ENCODE measurements at places on chromosomes 2 and 18. TPM values are rescaled to one million over a fixed set of nuclear protein-coding genes. Genes with fewer than 3 reads are reported as not detected.

DNA sequence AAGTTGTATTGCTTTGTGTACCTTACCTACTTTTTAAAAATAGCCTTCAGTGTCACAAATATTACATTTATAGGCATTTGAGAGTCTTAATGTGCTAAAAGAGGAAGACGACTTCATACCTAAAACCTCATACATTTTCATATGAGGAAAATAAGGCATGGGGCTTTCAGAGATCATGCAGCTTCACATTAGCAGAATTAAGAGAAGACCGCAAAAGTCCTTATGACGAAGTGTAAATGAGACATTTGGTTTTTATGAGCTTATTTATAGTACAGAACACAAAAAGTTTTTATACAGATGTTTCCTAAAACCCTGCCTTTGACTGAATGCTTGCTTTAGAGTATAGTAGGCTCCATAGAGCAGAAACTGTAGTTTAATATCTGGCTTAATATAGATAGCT is 10.1 kb upstream of the CCDC138 start:
- DNase-seq, result no peak

DNA sequence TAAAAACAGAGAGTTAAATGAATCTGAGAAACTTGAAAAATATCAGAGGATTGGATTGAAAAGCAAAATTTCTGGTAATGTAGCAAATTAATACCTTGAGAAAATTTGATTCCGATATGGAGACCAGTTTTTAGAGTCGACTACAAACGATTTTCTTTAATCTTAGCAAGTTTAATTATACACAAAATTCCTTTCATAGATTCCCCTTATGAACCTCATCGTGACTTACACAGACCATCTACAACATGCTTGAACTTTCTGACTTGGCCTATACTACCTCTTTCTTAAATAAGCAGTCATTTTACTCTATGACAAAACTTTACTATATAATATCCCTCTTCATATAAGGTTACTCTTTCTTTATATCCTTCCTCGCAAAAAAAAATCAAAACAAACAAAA is 769.6 kb upstream of the CRIM1 start:
- DNase-seq, result no peak

DNA sequence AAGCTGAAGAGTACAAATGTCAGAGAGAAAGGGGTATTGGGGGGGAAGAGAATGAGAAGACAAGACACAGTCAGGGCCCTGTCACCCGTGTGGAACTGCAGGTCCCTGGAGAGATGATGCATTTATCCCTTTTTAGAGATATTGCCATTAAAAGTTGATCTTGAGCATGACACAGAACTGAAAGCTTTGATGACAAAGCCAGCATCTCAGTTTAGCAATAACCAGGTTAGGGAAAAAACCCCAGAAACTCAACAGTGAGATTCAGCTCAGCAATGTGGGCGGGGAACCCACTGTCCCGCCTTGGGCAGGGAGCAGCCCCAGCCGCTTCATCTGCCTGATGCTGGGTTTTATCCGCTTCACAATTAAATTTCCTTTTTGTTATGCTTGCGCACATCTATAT is 181.1 kb downstream of the NEDD4L start:
- DNase-seq, result no peak

DNA sequence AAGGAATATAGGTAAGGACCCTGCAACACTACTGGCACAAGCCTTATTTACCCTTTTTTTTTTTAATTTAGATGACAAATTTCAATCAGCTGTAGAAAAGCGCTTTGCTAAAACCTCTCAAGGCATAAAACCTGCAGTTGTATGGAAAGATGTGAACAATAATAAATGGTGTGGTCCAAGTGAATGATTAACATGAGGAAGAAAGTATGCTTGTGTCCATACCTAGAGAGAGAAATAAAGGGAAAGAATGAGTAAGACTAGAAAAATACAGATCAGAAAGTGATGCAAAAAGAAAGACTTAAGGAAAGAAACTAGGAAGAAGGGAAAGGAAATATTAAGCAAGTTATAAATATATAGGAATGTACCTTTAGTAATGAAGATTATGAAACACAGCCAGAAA is 119.2 kb upstream of the SCN7A start:
- DNase-seq, result no peak

DNA sequence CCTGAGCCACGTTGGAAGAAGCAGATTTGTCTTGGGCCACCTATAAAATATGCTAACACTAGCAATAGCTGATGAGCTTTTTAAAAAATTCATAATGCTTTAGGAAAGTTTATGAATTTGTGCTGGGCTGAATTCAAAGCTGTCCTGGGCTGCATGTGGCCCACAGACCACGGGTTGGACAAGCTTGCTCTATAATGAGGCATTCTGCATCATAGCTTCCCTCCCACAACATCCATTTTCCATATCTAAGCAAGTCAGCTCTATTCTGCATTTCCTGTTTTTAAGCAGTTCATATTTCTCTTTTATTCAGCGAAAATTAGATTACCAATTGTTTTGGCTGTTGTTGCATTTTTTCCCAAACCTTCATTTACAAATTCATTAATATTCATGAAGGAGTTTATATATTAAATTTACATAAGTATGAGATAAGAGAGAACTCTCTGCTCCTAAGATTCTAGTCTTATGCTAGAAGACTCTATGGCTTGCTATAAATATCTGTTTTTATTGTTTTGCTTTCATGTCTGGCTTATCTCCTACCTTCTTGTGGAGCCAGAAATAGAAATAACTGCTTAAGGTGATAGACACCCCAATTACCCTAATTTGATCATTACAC is 114.5 kb upstream of the HNRNPA3 start:
- no peak for DNase-seq

DNA sequence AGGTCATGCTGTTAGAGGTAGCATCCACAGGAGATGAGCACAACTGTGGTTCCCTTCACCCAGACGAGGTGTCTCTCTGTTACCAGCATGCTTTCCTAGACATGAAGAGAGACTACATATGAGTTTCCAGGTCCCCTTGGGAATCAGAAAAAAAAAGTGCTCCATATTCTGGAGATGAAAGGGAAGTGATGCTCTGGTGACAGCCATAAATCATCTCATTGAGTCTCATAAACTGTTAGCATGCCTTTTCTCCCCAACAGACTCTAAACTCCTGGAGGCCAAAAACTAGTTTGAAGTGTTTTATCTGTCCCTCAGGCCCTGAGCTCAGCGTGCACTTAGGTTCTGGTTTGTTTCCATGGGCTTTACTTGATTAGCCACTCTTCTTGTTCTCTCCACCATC is 124.6 kb upstream of the CREB1 start:
- DNase-seq, result no peak

DNA sequence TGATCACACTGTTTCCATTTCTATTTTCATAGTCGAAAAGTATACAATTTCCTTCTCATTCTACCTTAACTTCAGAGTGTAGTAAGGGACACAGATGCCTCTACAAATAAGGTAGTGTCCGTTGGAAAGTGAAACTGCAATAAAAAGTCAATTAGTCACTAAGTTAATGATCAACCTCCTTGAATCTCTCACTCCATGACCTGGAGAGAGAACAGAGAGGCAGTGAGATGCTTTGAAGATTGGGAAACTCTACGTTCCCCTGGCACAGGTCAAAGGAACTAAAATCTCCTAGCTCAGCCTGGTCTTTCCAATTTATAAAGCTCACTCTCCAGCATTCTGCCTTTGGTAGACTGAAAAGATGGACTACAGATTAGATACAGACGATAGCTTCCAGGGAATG is 153.8 kb upstream of the ACAA2 start:
- no peak for DNase-seq

DNA sequence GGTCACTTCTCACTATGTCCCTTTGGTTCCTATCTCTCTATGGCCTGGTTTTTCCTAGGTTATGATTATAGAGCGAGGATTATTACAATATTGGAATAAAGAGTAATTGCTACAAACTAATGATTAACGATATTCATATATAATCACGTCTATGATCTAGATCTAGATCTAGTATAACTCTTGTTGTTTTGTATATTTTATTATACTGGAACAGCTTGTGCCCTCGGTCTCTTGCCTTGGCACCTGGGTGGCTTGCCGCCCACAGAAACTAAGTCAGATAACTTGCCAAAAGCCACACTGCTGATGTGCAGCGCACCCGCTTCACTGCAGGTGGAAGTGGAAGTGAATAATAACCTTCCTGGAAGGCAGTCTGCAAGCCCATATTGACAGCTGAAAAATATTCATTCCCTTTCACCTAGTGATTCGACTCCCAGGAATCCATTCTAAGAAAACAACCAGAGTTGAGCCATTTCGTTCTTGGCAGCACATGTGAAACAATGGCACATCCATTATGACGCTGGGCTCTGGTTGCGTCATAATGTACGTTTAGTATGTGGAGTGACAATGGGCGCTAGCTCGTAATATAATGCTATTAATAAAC is 725 bp upstream of the ANKRD53 start:
- no peak for DNase-seq

GRCh38 chr2:110854355-110855081 is 122.1 kb downstream of the ACOXL start:
- no peak for DNase-seq

- DNase-seq, result no peak
Measured at GRCh38 chr2:241910604-241911520, 41.3 kb downstream of the RTP5 start.

DNA sequence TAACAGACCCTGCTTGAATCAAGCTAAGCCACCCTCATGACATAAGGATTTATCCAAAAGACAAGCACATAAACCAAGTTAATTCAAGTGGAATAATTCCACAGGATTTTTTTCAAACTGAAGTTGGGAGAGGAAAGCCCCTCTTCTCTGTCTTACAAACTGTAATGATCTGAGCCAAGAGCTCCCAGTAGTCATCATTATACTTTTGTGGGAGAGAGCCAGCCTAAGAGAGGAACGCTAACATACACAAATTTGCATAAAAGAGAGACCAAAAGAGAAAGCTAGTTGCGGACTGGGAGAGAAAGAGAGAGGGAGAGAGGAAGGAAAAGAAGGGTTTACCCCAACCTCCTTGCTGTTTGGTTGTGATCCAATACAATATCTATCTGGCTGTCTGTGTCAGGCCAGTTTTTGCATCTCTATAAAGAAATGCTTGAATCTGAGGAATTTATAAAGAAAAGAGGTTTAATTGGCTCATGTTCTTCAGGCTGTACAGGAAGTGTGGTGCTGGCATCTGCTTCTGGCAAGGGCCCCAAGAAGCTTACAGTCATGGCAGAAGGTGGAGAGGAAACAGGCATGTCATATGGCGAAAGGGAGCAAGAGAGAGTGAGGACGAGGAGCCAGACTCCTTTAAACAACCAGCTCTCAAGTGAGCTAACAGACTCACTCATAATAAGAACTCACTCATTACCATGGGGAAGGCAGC is 20.8 kb upstream of the PUM2 start:
- DNase-seq, result no peak

- DNase-seq, result no peak
Measured at GRCh38 chr2:39401319-39401718, 35.8 kb downstream of the MAP4K3 start.

DNA sequence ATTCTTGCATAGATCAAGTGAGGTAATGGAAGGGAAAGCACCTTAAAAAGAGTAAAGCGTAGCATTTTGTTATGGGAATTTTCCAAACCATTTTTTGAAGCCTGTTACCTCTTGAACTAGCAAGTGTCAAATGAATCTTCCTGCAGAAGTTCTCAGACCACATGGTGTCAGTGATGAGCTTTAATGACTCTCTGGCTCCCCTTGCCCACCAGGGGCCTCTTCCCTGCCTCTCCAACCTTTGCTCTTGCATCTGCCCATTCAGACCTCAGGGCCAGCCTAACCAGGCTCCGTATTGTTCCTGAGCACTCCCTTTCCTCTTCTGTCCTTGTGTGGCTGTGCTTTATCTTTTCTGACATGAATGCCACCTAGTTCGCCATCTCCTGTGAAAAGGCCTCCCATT is 155.9 kb downstream of the DIS3L2 start:
- no peak for DNase-seq

GRCh38 chr2:127197475-127198385 is 22.4 kb downstream of the CYP27C1 start:
- peak; percentile 56 for DNase-seq

- DNase-seq, result no peak
Measured at GRCh38 chr18:48393776-48394175, 15.4 kb downstream of the ZBTB7C start.

DNA sequence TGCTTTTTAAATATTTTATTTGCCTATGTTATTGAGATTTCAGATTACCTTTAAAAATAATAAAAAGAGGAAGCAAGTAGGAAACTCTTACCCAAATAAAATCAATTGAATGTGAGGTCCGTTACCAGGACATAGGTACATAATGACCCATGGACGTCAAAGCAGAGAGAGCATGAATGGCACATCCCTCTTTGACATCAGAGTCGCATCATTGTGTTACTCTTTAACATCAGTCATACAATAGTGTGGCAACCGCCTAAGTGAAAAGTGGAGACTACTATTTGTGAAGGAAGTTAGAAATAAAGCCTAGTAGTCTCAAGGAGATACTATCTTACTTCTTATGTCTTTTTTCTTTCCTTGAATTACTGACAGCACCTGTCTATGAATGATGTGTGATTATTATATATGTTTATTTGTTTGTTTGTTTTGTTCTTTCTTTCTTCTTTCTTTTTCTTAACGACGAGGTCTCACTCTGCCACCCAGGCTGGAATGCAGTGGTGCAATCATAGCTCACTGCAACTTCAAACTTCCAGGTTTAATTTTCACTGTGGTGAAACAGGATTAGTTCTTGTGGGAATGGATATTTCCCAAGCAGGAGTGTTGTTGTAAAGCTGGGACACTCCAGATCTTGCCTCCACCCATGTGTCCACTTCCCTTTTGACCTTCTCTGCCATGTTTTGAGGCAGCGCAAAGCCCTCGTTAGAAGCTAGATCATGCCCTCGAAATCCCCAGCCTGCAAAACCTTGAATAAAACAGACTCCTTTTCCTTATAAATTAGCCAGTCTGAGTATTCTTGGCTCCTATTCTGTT is 407.2 kb upstream of the NETO1 start:
- DNase-seq, result no peak

DNA sequence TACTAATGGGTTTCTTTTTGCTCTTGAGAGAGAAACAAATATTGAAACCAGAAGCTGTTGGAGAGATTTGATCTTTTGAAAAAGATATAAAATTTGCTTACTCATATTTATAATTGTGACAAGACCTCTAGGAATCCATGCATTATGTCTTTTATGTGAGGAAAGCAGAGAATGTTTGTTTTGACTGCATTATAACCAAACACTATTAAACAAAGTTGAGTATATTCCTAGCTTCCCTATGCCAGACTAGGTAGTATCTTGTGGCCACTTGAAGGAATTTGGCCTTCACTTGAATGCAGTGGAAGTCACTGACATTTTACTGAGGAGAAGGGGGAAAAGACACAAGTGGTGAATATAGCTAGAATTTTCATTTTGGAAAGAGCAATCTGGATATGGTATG is 521.8 kb upstream of the ZEB2 start:
- DNase-seq, result no peak

GRCh38 chr2:160838691-160839090 is 321.5 kb upstream of the TANK start:
- DNase-seq, result no peak

- DNase-seq, result no peak
Measured at GRCh38 chr2:42973726-42974125, 181.3 kb upstream of the HAAO start.

- no peak for DNase-seq
Measured at GRCh38 chr2:226561962-226562361, 237.7 kb downstream of the IRS1 start.

- DNase-seq, result no peak
Measured at GRCh38 chr2:206766057-206766930, 888 bp downstream of the FASTKD2 start.

The DSG4 gene
- not detected for total RNA-seq

The TEX261 gene
- 57.3 TPM for total RNA-seq

The LBX2 gene
- total RNA-seq, result not detected

The LOXHD1 gene
- total RNA-seq, result 0.30 TPM

The CNDP1 gene
- total RNA-seq, result 0.13 TPM

The GPR75 gene
- total RNA-seq, result 3.2 TPM

The SETBP1 gene
- total RNA-seq, result 33.3 TPM

The KLF7 gene
- 14.4 TPM for total RNA-seq

The CROCC2 gene
- 6.1 TPM for total RNA-seq

The CENPO gene
- total RNA-seq, result 2.4 TPM
